ENCODE measurements at places on chromosomes 3 and 15.

GRCh38 chr15:58313304-58313703 is 118.5 kb upstream of the LIPC start:
- DNase-seq: no peak

GRCh38 chr3:171994646-171995428 is 44.5 kb upstream of the FNDC3B start:
- DNase-seq: no peak

DNA sequence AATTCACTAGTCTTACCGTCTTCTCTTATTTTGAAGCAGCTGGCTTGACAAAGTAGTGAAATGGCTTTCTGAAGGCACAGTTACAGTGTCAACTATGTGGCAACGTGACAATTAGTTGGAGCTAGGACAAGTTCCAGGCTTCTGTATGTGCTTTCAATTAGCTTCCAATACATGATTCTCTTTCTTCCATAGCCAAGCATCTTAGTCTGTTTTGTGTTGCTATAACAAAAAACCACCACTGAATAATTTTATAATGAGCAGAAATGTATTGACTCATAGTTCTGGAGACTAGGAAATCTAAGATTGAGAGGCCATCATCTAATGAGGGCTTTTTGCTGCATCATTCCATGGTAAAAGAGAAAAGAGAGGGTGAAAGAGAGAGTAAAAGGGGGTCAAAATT is 365.1 kb upstream of the PLSCR5 start:
- DNase-seq: no peak

DNA sequence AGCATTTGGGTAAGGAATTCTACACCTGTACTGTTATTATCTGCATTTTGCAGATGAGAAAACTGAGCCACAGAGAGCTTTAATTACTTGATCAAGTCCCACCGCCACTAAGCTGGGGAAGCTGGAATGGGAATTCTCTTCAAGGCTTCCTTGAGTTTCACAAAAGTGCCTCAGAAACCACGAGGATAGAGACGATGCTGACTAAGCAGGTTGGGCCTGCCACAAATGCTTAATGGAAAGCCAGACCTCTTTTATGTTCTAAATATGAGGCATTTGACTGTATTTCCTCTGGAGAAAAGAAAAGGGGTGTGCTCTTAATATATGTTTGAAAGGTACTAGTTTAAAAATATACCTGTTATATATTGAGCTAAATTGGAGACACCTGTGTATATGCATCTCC is 34.7 kb downstream of the ADAMTS9 start:
- DNase-seq: no peak

- no peak for DNase-seq
These were observed 324.0 kb downstream of the GAP43 start for GRCh38 chr3:115947325-115947724.

- DNase-seq: no peak
These were observed 156.0 kb downstream of the NAALADL2 start for GRCh38 chr3:175015056-175015635.

GRCh38 chr3:20999661-21000060 is 751.3 kb downstream of the ZNF385D start:
- DNase-seq: no peak

DNA sequence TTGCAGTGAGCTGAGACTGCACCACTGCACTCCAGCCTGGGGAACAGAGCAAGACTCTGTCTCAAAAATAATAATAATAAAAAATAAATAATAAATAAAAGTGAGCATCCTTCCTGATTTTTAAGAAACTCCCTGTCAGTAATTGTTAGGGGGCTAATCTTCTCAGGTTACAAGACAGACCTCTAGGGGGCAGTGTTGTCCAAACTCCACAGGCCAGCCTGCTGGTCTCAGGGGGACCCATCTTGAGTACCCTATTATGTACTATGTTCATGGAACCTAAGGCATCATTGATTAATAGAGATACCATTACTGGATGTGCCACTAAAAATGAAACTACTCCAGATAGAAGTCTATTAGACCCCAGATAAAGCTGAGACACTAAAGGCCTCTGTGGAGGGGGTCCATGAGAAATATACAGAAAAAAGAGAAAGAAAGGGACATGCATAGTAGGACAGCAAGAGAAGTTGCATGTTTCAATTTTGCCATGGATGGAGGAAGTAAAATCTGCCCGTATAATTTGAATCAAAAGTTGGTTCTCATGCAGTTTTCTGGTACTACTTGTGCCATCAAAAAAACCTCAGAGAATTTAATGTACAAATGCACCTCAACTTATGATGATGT is 85.5 kb upstream of the CDV3 start:
- DNase-seq: no peak

DNA sequence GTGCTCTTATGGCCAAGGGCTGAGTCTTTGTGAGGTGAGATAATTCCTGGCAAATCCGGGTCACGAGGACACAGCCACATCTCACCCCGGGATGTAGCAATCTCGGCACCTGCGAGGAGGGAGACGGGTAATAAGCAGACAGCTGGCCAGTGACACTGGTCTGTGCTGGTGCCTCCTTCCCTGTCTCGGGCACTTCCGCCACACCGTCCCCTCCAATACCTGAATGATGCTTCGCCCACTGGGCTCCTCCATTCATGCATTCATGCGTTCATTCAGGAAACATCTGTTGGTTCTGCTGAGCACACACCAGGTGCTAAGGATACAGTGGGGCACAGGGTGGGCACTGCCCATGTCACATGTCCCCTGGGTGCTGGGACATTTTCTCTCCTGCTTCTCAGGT is 60.1 kb downstream of the ATP10A start:
- no peak for DNase-seq

DNA sequence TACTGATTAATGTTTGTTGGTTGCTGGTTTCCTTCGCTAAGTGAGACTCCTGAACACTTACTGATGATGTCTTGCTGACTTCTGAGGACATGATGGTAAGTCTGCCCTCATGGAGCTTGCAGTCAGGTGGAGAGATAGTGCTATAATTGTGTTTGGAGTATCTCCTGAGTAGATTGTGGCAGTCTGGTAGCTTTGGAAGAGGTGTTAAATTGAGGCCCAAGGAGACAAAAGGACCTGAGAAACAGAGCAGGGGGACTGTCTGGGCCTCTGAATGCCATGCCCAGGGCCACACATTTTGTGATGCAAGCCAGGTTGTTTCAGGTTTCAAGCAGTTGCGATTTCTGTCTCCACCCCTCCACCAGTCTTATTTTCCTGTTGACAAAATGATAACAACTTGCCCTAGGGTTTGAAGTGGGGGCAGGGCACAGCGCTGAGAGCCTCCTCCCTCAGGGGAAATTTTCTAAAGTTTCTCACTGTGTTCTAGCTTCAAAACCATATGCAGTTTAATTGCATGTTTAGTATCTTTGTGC is 16.7 kb downstream of the SMAD3 start:
- no peak for DNase-seq

GRCh38 chr15:99578809-99579208 is 13.0 kb downstream of the MEF2A start:
- no peak for DNase-seq

- no peak for DNase-seq
These were observed 11.6 kb downstream of the ADAMTSL3 start for GRCh38 chr15:83665480-83665879.

DNA sequence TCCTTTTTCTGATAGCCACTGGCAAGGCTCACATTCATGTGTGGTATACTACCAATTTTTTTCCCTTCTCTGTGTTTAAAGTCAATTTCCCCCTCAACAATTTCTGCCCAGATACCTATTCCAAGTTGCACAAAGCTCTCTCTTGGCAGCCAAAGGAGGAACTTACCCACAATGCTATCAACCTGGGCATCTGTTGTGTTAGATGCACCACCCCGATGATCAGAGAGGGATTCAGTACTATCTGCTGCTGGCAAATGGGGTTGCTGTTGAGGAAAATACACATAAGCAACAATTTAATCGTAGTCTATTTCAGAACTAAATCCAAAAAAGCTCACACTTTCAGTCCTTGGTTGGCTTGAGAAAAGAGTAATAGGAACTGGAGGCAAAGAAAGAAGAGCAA is 46.1 kb downstream of the AAGAB start:
- no peak for DNase-seq

- no peak for DNase-seq
These were observed 1.2 kb downstream of the PFKFB4 start for GRCh38 chr3:48555231-48555948.

DNA sequence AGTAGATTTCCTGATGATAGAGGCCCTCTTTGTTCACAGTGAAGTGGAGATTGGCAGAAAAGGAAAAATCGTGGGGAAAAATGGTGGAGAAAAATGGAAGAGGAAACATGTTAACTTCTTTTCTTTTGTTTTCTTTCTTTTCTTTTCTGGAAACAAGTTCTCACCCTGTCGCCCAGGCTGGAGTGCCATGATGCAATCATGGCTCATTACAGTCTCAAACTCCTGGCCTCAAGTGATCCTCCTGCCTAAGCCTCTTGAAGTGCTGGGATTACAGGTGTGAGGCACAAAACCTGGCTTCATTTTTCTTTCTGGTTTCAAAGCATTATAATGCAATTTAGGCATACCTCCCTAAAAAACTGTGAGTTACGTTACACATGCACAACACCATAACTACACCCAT is 464.2 kb downstream of the MECOM start:
- no peak for DNase-seq

- no peak for DNase-seq
These were observed 34.1 kb downstream of the ZNF710 start for GRCh38 chr15:90035095-90035839.

GRCh38 chr15:52039925-52040781 is 21.1 kb downstream of the MAPK6 start:
- no peak for DNase-seq

- DNase-seq: no peak
These were observed 15.6 kb downstream of the FRMD4B start for GRCh38 chr3:69370156-69370883.

GRCh38 chr15:66715720-66716655 is 14.0 kb downstream of the SMAD6 start:
- DNase-seq: no peak

DNA sequence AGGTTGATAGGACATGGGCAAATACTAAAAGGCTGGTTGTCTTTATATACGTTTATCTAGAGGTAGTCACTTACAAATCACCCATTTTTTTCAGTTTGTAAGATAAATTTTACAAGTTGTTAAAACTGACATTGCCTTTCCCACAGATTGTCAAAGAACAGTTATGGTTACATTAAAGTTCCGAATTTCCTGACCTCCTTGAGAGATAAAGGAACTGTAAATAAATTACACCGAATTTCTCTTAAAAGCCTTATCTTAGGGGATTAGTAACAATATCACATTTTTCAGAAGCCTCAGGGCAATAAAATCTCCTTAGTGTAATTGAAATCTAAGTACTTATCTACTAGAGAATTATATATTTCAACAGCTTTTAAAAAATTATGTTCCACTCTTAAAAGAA is 49.5 kb downstream of the ZPLD1 start:
- DNase-seq: no peak

- DNase-seq: no peak
These were observed 24.5 kb downstream of the RASA2 start for GRCh38 chr3:141511361-141511760.

GRCh38 chr15:75450307-75451201 is 936 bp downstream of the SIN3A start:
- DNase-seq: peak; percentile 98

- no peak for DNase-seq
These were observed 199.8 kb downstream of the XXYLT1 start for GRCh38 chr3:195071011-195071728.

DNA sequence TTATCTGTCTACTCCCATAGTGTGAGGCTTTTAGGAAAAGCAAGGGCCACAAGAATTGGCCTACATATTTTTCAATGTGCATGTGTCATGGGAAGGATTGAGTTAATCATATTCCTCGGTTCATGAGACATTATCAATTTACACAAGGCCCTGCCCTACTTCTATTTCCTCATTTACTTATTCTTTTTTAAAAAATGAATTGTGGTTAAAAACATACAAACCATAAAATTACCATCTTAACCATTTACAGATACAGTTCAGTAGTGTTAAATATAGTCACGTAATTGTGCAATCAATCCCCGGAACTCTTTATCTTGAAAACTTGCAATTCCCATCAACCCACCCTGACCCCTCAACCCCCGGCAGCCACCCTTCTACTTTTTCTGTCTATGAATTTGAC is 284.0 kb upstream of the GADL1 start:
- no peak for DNase-seq

DNA sequence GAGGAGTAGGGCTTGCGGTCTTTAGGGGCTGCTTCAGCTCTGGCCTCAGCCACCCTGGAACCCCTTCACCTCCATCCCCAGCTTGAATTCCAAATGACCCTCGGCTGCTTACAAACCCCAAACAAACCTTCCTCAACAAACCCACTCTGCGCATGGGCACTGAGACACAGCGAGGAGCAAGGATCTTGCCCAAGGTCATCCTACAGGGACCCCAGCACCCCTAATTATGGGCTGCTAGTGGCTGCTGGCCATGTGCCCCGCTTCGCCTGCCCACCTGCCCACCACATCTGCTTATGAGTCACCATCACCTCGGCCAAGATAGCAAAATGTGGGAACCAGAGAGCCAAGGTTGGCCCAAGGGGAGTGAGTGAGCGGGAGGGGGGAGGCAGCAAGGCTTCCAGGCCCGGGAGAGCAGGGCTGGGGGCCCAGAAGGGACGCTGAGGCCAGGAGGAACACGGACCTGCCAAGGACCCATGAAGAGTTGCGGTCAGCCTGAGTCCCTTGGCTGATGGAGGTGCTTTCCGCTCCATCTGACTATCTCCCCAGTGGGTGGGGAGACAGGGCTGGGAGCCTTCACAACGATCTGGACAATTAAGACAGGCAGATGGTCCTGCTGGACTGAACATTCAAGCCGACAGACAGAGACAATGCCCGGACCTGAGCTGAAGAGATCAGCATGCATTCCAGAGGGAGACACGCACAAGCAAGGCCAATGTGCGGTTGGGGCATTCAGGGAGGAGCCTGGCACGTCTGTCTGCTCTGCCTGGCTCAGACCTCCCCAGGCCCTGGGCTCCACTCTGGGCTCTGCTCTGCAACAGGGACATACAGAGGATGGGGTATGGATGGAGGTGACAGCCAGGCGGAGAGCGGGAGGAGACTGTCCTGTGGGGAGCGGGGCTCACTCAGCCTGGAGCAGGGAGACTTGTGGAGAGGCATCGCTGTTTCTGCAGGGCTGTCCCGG is 10.8 kb upstream of the GRIP2 start:
- no peak for DNase-seq

GRCh38 chr3:120425572-120426250 is 25.1 kb downstream of the FSTL1 start:
- DNase-seq: no peak

GRCh38 chr3:63043631-63044030 is 168.4 kb upstream of the CADPS start:
- no peak for DNase-seq
